ENCODE measurements at places on chromosomes 2 and 18.

DNA sequence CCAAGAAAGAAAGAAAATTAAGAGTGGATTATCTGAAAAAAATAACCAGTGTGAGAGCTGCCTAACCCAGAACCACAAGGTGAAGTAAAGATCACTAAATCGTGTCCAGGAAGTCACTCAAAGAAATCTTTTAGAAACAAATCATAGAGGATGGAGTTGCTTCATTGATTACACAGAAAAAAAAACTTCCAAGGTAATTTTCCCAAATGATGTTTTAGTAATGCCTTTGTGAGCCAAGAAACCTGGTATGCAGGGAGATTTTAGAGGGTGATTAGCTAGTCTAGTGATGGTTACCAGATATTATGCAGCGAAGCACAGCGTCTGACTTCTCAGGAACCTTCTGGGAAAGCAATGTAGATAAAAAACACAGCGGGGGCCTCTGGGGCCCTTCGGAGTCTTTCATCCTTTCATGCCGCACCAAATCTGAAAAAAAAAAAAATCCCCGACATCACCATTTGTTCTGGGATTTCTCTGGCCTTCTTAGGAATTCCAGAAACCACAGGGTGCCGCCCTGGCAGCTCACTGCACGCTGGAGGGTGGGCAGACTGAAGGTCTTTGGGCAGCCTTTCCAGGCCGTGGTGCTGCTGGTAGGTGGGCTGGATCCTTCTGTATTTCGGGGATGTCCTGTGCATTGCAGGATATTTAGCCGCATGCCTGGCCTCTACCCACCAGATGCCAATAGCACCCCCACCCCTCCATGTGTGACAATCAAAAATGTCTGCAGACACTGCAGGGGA lies 17.3 kb downstream of the ALPK2 start:
- DNase-seq = no peak

DNA sequence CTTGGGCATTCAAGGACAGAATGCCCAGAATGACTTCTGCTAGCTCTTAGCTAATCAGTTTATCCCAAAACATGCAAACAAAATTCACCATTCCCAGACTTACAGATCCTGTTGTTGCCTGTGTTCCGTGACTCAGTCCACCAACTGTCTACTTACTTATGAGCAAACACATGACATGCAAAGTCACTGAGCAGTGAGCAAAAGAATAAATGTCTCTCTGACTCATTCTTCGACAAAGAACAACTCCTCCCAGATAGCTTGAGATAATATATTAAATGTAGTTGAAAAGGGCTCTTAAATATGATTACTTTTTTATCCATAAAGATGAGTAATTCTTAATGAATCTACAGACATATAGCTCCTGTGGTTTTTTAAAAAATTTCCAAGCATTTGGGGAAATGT lies 9.0 kb upstream of the CREG2 start:
- DNase-seq = no peak

- DNase-seq = no peak
These were observed 52.2 kb upstream of the TGIF1 start for GRCh38 chr18:3397786-3398185.

- no peak for DNase-seq
These were observed 331.9 kb downstream of the SLC8A1 start for GRCh38 chr2:40120026-40120425.

DNA sequence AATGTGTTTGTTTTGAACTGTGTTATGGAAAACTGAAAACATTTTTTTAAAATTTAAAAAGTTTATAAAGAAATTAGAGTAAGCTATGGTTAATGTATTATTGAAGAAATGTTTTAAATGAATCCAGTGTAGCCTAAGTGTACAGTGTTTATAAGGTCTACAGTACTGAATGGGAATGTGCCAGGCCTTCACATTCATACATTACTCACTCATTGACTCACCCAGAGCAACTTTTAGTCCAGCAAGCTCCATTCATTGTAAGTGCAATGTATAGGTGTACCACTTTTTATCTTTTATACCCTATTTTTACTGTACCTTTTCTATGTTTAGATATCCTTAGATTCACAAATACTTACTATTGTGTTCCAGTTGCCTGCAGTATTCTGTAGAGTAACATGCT lies 215.1 kb upstream of the THUMPD2 start:
- DNase-seq = no peak

DNA sequence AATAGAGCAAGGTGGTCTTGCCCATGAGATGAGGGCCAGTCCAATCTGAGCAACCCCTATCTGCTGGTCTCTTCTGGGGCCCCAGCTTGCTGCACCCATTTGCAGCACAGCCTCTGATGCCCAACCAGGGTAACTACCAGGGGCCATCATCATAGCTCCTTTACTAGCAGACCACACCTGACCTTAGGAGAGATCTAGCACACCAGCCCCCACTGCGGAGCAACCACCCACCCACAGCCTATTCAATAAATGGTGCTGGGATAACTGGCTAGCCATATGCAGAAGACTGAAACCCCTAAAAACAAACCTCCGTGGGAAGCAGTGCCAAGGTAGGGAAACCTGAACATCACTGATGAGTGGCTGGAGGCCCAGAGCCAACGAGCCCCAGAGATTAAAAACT lies 196.1 kb upstream of the RBBP8 start:
- no peak for DNase-seq

GRCh38 chr2:170240629-170241028 lies 62.7 kb downstream of the MYO3B start:
- no peak for DNase-seq

DNA sequence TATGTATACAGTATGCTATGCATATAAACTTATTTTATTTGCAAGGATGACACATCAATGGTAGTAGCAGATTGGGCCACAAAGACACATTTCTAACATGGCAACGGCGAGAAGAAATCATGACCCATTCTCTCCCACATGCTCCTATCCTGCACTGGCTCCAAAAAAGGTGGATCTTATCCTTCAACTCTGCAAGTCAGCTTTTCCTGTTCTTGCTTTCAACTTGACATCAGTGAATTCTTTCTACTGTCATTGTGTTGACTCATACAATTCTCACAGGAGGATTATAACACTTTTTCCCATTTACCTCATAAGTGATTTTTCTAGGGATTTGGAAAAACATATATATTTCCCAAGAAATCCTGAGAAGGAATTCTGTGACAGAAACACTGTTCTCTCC lies 53.1 kb downstream of the ACVR1 start:
- DNase-seq = no peak

DNA sequence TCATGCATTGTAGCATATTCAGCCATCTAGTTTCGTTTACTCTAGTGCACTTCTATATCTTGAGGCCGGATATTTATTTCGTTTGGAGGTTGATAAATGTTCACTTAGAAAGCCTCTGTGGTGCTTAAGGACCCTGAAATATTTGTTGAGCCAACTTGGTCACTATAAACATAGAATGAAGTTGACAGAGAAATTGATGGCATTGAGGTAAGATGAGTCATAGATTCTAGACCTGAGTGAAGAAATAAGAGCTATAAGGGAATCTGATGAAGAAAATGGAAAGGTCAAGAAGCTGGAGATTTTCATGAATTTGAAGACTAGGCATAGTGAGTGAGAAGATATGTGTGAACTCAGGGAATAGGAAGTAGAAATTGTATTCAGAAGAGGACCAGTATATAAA lies 35.9 kb downstream of the EPC2 start:
- no peak for DNase-seq

GRCh38 chr2:55025082-55025481 lies 25.2 kb downstream of the RTN4 start:
- DNase-seq = no peak

DNA sequence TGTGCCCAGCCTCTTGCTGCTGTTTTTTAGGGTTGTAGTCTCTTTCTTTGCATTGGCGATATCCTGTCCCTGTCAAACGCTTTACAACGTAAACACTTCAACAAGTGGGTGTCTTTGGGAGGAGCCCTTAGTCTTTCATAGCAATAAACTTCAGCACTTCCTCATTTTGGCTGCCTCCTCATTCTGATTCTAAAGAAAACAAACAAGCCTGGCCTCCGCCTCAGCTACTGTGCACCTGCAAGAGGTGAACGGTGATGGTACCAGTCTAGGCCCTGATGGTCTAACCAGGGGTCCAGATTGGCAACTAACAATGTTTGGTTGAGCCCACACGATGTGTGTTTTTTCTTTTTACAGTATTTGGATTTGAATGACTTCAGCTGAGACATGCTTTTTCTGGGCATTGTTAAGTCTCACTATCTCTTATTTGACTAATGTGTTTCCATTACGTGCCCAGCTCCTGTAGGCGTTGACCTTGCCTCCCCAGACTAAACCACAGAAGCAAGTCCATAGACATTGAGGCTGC lies 53.2 kb upstream of the CUL3 start:
- DNase-seq = no peak

DNA sequence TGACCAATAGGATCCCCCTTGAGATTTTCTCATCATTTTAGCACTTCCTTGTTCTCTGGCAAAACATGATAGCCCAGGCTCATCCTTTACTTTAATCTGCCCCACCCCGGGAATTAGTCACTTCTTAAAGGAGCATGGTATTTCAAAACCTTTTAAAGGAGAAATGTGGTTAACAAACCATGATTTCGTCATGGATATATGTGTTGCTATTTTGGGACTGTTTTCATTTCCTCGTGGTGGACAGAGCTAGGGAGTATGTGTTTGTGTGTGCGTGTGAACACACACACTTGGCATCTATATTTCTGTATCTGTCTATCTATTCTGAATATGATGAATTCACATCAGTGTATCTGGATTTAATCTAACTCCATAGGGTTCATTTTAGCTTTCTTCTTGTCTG lies 128.1 kb downstream of the BIRC6 start:
- DNase-seq = no peak

- DNase-seq = no peak
These were observed 16.9 kb downstream of the C2orf74 start for GRCh38 chr2:61178603-61179545.

DNA sequence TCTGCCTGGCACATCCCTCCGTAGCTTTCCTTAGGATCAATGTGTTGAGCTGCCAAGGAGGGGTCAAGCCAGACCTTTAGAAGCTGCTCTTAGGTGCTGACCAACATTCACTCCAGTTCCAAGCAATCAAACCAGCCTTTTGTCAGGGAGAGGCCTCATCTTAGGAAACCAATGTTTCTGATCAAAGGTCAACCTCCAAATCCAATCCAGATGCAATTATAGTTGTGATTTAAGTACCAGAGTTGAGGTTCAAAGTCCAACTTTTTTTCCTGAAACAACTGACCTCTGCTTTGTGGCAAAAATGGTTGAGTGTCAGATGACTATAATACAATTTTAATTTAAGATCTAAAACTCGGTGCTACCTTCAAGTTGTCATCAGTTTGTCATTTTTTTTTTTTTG lies 303.4 kb downstream of the ALK start:
- DNase-seq = no peak

DNA sequence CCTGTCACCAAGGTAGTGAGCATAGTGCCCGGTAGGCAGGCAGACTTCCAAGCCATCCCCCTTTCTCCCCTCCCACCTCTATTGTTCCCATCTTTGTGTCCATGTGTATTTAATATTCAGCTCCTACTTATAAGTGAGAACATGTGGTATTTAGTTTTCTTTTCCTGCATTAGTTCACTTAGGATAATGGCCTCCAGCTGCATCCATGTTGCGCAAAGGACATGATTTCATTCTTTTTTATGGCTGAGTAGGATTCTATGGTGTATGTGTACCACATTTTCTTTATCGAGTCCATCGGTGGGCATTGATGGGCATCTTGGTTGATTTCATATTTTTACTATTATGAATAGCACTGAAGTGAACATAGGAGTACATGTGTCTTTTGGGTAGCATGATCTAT lies 35.3 kb downstream of the MMADHC start:
- DNase-seq = no peak

- no peak for DNase-seq
These were observed 80.7 kb downstream of the L3MBTL4 start for GRCh38 chr18:6333981-6334380.

DNA sequence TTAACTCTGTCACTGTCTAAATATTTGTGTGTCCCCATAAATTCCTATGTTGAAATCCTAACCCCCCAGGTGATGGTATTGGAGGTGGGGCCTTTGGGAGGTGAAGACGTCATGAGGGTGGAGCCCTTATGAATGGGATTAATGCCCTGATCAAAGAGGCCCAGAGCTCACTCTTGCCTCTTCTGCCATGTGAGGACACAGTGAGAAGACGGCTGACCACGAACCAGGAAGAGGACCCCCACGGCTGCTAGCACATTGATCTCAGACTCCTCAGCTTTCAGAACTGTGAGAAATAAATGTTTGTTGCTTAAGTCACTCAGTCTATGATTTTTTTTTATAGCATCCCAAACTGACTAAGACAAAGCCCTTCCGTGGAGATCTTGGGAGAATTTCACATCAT lies 71.2 kb downstream of the BCL2L11 start:
- DNase-seq = no peak

DNA sequence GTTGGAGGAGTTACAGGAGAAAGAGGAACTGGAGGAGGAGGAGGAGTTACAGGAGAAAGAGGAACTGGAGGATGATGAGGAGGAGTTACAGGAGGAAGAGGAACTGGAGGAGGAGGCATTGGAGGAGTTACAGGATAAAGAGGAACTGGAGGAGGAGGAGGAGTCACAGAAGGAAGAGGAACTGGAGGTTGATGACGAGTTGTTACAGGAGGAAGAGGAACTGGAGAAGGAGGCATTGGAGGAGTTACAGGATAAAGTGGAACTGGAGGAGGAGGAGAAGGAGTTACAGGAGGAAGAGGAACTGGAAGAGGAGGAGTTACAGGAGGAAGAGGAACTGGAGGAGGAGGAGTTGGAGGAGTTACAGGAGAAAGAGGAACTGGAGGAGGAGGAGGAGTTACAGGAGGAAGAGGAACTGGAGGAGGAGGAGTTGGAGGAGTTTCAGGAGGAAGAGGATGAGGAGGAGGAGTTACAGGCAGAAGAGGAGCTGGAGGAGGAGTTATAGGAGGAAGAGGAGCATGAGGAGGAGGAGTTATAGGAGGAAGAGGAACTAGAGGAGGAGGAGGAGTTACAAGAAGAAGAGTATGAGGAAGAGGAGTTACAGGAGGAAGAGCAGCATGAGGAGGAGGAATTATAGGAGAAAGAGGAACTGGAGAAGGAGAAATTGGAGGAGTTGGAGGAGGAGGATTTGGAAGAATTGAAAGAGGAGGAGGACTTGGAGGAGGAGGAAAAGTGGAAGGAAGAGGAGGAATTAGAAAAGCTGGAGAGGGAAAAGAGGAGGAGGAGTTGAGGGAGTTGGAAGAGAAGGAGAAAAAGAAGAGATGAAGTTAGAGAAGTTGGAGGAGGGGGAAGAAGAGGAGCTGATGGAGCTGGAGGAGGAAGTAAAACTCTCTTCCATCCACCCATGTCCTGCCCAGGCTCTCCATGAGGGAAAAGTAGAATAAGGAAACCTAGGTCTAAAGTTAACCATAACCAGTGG lies 37.2 kb downstream of the CLASP1 start:
- DNase-seq = no peak

DNA sequence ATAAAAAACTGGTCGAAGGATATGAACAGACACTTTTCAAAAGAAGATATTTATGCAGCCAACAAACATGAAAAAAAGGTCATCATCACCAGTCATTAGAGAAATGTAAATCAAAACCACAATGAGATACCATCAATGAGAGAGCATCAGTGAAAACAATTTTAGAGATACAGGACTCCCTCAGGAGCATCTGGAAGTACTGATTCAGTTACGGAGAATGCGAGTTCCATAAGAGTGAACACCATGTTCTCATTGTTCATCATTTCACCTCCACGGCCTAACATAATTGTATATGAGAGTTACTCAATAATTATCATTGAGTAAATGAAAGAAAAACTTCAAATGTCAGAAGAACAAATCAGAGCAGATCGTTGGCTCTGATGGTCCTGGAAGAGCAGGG lies 140.9 kb upstream of the TANK start:
- DNase-seq = no peak

Measured in DMS79 treated with DMSO at 0.1 percent for 48 hours (cell line).